K562 (cell line): ENCODE measurements at places on chromosomes 1 and 21.

- no peak overlapping the region for H3K4me3 ChIP-seq
- H3K27ac ChIP-seq: no peak overlapping the region
- H3K36me3 ChIP-seq: no peaks in the 10 kb centered on the region
- DNase-seq: no peak
Measured at GRCh38 chr1:34060901-34061415, 104.1 kb downstream of the CSMD2 start.

- H3K4me1 ChIP-seq: peaks cover 5% of the 10 kb centered on the region; the same call in 1 of the 2 replicates
- H3K27ac ChIP-seq: peak overlapping the region; percentile 51; the same call in 2 of the 3 replicates
- no peaks in the 10 kb centered on the region for H3K27me3 ChIP-seq
- H3K36me3 ChIP-seq: no peaks in the 10 kb centered on the region
- no peak for DNase-seq
Measured at GRCh38 chr1:224080115-224080774, 33.7 kb upstream of the FBXO28 start.

DNA sequence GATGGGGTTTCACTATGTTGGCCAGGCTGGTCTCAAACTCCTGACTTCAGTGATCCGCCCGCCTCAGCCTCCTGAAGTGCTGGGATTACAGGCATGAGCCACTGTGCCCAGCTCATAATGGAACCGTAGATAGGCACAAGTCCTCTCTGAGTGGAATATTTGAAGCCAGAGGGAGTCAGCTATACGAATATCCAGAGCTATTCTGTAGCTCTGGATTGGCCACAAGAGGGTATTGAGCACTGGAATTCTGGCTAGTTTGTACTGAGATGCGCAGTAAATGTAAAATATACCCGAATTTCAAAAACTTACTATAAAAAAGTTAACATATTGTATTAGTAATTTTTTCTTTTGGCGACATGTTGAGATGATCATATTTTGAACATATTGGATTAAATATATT is 851 bp upstream of the VPS13D start:
- peaks cover 12% of the 10 kb centered on the region; the same call in 2 of the 3 replicates for H3K4me1 ChIP-seq
- peaks cover 9% of the 10 kb centered on the region; the same call in 1 of the 3 replicates for H3K36me3 ChIP-seq
- no peaks in the 10 kb centered on the region for H3K27me3 ChIP-seq
- no peak overlapping the region for H3K27ac ChIP-seq
- DNase-seq: no peak

DNA sequence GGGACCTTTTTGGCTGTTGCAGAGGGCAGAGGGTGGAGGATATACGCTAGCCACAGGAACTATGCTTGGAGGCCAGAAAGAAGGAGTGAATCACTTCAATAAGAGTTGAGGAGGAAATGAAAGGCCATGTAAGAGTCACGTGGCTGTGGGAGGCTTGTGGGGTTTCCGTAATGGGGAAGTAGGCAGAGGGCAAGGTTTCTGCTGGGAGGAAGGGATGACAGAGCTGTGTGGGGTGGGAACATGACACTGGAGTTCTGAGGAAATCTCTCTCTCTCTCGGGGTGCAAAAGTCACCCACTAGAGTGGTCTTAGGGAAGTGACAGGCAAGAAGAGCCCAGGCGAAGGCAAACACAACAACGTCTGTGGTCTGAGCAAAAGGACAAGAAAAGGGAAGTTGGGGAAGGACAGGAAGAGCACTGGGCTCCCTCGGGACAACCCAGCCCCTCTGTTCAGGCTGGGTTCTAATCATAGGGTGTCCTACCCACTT is 3.9 kb upstream of the CD1C start:
- DNase-seq: no peak
- H3K4me1 ChIP-seq: no peaks in the 10 kb centered on the region
- no peak overlapping the region for H3K4me3 ChIP-seq
- H3K27ac ChIP-seq: no peak overlapping the region

GRCh38 chr1:113388621-113389358 is 1.5 kb upstream of the MAGI3 start:
- no peaks in the 10 kb centered on the region for H3K36me3 ChIP-seq
- H3K4me3 ChIP-seq: peak overlapping the region; percentile 55; the same call in 1 of the 2 replicates
- peak; percentile 19 for DNase-seq

DNA sequence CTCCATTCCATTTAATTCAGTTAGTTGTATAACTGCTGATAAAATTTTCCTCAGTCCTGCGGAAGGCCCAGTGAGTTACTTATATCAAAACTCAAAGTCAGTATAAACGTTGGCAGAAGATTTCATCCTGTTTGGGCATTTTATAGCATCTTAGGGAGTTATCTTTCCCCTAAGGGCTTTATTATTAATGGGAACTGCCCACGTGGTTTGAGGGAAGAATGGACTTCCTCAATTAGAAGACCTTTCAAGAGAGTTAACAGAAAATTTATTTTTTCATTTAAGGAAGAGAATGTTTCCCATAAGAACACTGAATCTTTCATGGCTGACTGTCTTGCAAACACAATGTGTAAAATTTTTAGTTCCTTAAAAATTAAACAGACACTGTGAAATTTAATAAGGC is 400.1 kb downstream of the NEGR1 start:
- no peak overlapping the region for H3K4me3 ChIP-seq
- H3K36me3 ChIP-seq: no peaks in the 10 kb centered on the region
- no peaks in the 10 kb centered on the region for H3K4me1 ChIP-seq
- DNase-seq: no peak
- H3K27ac ChIP-seq: no peak overlapping the region

GRCh38 chr1:10708757-10709156 is 87.7 kb downstream of the CASZ1 start:
- DNase-seq: no peak
- H3K27ac ChIP-seq: no peak overlapping the region
- H3K4me1 ChIP-seq: 0 out of 3 replicates have a peak, but pooled peaks cover 2% of the 10 kb centered on the region
- no peaks in the 10 kb centered on the region for H3K36me3 ChIP-seq
- peaks cover 87% of the 10 kb centered on the region for H3K27me3 ChIP-seq

DNA sequence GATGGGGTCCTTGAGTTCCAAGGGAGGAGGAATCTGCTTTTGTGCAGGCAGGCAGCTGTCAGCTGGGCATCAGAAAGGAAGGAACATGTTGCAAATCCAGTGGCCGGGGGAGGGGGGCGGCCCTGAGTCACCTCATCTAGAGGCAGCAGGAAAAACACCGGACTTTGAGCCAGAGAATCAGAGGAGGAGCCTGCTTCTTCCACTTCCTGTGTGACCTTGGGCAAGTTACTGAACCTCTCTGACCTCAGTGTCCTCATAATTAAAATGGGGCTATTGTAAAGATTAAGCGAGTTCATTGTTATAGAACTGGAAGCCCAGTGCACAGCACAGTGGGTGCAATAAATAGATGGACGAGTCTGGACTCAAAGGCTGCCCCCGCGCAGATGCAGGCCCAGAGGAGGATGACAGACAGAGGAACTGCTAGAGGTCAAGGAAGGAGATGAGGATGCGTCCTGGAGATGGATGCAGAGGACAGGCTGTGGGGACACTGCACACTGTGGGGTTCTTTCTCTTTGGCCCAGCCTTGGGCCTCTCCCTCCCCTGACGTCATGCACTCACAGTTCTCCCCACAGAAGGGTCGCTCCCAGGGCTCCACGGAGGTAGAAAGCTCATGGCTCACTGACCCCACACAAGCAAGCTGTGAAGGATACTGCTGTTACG is 714.3 kb downstream of the MATN1 start:
- H3K36me3 ChIP-seq: no peaks in the 10 kb centered on the region
- H3K4me1 ChIP-seq: no peaks in the 10 kb centered on the region
- no peak overlapping the region for H3K27ac ChIP-seq
- H3K4me3 ChIP-seq: no peak overlapping the region

DNA sequence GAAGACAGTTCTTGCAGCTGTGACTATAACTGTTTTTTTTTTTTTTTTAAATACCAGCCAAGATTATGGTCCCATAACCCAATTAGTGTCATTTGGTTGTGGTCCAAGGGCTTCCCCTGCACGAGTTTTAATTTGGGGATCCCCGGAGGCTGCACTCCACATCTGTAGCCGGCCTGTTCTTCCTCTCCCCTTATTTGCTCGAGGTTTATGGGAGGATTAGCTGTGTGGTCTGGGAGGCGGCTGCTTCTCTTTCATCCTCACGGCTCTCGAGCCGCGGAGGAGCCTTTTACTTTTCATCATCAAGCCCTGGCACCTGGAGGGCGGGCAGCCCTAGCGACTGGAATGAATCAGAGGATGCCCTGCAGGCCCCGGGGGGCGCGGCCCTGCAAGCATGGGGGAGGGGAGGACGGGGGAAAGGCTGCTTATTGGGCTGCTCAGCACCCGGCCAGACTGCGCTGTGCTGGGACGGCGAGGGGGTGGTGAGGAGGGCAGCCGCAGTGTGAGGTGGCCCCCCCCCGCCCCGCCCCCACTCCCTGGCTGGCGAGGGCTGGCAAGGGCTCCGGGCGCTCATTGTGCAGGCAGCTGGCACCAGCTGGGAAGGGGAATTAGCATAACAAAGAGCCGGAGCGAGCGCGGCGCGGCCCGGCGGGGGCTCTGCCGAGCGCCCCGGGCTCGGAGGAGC is 18.5 kb downstream of the SERTAD4 start:
- no peak overlapping the region for H3K4me3 ChIP-seq
- H3K36me3 ChIP-seq: no peaks in the 10 kb centered on the region
- peaks cover 23% of the 10 kb centered on the region for H3K27me3 ChIP-seq

GRCh38 chr1:16628361-16629111 is 15.2 kb upstream of the NBPF1 start:
- H3K4me1 ChIP-seq: peaks cover 40% of the 10 kb centered on the region; the same call in 1 of the 2 replicates
- no peak overlapping the region for H3K4me3 ChIP-seq
- no peaks in the 10 kb centered on the region for H3K27me3 ChIP-seq
- peaks cover 87% of the 10 kb centered on the region for H3K36me3 ChIP-seq
- no peak overlapping the region for H3K27ac ChIP-seq

DNA sequence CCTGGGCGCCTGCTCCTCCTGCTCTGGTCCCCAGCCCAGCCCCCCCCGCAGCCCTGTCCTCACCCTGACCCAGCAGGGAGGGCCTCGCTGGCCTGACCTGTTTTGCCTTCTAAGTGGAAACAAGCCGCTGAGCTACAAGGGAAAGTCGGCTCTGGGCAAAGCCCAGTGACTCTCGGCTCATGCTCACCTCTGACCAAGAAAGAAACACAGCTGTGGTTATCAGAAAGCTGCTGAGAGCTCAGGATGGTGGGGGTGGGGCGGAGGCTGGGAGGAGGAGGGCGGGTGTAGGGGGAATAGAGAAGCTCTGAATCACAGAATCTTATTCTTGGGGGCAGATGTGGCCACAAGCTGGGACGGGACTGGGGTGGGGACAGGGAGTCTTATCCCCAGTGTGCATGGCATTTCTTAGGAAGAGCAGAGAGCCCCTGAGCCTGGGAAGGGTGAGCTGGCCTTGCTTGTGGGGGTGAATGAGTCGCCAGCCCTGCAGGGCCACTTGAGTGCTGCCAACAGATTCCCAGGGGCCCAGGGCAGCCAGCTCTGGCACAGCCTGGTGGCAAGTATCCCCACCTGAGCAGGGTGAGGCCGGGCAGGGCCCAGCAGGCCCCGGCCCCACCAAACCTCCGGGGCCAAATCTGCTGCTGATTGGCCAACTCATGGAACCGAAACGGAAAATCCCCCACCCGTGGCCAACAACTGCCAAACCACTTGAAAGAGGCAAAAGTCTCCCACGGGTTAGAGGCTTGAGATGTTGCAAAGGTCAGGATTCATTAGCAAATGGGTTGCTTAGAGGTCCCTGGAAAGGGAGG is 120.6 kb downstream of the SPSB1 start:
- DNase-seq: peak; percentile 61
- H3K4me3 ChIP-seq: no peak overlapping the region
- no peaks in the 10 kb centered on the region; the same call in 2 of the 3 replicates for H3K36me3 ChIP-seq
- peaks cover 26% of the 10 kb centered on the region; the same call in 2 of the 3 replicates for H3K27me3 ChIP-seq
- peaks cover 17% of the 10 kb centered on the region for H3K4me1 ChIP-seq

DNA sequence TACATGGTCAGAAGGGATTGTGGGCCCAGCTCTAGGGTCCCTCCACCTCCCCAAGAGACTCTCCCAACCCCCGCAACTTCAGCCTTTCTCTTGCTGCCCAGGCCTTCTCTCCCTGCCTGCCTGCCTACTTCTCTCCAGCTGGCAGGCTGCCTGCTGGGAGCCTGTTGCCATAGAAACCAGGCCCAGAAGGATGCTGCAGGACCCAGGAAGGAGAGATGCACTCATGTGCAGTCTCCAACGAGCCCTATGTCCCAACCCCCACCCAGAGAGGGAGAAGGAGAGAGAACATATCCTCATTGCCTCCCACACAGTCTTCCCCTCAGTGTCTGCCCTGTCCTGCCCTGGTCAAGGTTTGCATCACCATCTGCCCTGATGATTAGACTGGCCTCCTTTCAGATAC is 10.8 kb upstream of the SMIM12 start:
- H3K4me1 ChIP-seq: peaks cover 22% of the 10 kb centered on the region
- DNase-seq: no peak
- no peak overlapping the region for H3K4me3 ChIP-seq
- no peak overlapping the region for H3K27ac ChIP-seq

- H3K27ac ChIP-seq: no peak overlapping the region
- H3K4me1 ChIP-seq: no peaks in the 10 kb centered on the region
- peaks cover 19% of the 10 kb centered on the region; the same call in 1 of the 3 replicates for H3K36me3 ChIP-seq
- no peak overlapping the region for H3K4me3 ChIP-seq
Measured at GRCh38 chr1:31335007-31335406, 37.9 kb downstream of the FABP3 start.

DNA sequence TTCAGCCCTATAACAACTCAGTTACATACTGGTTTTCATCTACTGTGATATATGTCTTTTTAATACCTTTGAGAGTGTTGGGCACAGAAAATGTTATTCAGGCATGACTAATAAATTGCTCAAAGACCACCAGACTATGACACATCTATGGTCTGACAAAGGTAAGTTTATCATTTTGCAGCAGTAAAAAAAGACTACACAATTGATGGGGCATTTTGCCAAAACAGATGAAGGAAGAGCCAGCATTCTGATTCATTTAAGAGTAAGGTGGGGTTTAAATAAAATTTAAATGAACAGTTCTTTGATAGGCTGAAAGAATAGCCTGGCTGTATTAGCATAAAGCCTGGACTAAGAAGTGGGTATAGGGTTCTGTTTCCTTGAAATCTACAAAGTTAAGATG is 8.8 kb upstream of the RNPC3 start:
- DNase-seq: no peak
- no peaks in the 10 kb centered on the region for H3K27me3 ChIP-seq

DNA sequence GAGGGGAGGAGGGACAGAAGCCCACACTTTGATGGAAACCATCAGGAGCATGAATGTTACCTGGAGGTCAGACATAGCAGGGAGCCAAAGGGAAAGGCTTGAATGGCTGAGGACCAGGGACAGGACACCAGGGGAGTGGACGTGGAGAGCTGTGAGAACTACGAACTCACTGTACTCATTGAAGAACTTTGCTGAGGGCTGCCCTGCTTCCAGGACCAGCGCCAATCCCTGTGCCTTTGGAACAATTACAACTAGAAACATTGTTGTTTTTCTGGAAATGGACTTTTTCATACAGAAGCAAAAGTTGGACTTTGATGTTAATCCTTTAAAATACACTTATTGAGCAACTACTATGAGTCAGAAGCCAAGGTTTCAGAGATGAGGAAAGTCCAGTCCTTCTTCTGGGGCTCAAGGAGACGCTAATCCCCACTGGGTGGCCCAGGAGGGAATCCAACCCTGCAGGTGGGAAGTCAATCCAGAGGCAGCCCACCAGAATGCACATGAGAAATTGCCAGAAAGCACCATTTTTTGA is 12.9 kb downstream of the TSPAN2 start:
- H3K27me3 ChIP-seq: peaks cover 3% of the 10 kb centered on the region; the same call in 2 of the 3 replicates
- H3K36me3 ChIP-seq: no peaks in the 10 kb centered on the region
- H3K27ac ChIP-seq: no peak overlapping the region
- no peak for DNase-seq
- H3K4me1 ChIP-seq: no peaks in the 10 kb centered on the region
- no peak overlapping the region for H3K4me3 ChIP-seq
